ENCODE measurements at places on chromosomes 16 and 17.

DNA sequence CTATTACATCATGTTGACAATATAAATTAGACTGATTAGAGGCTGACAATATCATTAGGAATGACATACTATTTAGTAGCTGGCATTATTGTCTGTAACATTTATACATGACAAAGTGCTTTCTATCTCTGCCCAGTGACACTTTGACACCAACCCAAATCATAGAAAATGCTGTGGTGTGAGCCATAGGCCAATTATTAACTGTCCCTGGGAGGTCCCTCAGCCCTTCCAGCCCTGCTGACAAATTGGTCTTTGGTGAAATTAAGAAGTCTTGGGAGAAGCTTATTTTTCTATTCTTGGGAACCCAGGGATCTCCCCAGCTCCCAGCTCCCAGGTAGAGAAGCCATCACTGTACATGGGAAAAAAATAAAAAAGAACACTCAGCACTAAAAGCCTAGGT, 179.6 kb downstream of the AIPL1 start:
- no peak for DNase-seq

- DNase-seq: no peak
These were observed 772 bp downstream of the NTN1 start for GRCh38 chr17:9021992-9022572.

DNA sequence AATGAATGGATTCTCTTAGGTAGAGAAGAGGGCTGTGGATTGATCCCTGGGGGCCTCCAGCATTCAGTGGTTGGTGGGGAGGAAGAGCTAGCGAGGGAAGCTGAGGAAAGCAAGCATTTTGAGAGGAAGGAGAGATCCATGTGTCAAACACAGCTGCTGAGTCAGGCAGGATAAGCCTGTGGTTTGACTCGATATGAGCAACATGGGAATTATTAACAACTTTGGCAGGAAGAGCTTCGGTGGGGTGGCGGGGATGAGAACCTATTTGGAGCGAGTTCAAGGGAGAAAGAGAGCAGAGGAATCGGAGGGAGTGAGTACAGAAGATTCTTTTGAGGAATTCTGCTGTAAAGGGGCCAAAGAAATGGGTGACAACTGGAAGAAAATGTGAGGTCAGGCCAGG, 59.5 kb upstream of the CDC42EP4 start:
- DNase-seq: no peak

GRCh38 chr17:31371511-31372097, 19.9 kb upstream of the RAB11FIP4 start:
- peak; percentile 55 for DNase-seq

GRCh38 chr16:11675561-11676511, 7.6 kb downstream of the SNN start:
- no peak for DNase-seq

DNA sequence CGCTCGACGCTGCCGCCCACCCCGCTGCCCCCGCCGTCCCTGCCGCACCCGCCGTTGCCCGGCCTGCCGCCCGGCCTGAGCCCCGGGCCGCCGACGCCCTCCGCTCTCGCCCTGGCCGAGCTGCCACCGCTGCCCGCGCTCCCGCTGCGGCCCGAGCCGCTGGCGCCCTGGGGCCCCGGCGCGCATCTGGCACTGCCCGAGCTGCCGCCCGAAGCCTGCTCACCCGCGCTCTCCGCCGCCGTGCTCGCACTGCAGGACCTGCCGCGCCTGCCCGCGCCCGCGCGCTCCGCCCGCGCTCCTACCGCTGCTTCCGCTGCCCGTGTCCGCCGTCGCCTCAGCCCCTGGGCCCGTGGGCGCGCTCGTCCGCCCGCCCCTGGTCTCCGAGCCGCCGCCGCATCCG, 8.4 kb upstream of the CLDN9 start:
- DNase-seq: peak; percentile 49

DNA sequence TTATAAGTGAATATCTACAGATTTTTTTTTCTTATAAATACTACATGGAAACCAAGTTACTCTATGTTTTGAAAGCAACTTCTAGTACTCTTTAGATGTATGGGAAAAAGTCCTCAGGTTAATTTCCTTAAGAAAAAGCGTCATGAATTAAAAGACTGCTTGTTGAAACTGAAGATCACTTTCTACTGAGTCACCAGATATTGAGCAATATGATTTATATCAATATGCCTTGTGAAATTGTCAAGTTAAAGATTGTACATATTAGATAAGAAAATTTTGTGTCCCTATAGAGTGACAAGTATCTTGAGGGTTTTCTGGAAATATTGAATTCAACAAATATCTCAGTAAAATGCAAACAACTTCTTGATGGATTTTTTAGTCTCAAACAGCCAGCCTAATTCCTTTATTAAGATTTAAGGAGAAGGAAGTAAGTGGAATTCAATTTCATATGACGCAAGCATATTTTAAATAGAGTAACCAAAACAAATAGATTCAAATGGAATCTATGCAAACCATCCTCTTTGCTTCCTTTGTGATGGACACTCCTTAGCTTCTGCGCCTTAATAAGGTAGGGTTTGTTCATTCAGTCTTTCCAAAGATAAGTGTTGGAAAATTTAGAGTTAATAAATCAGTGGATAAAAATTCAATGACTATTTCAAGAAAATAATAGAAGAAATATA, 16.6 kb downstream of the KRT12 start:
- no peak for DNase-seq

DNA sequence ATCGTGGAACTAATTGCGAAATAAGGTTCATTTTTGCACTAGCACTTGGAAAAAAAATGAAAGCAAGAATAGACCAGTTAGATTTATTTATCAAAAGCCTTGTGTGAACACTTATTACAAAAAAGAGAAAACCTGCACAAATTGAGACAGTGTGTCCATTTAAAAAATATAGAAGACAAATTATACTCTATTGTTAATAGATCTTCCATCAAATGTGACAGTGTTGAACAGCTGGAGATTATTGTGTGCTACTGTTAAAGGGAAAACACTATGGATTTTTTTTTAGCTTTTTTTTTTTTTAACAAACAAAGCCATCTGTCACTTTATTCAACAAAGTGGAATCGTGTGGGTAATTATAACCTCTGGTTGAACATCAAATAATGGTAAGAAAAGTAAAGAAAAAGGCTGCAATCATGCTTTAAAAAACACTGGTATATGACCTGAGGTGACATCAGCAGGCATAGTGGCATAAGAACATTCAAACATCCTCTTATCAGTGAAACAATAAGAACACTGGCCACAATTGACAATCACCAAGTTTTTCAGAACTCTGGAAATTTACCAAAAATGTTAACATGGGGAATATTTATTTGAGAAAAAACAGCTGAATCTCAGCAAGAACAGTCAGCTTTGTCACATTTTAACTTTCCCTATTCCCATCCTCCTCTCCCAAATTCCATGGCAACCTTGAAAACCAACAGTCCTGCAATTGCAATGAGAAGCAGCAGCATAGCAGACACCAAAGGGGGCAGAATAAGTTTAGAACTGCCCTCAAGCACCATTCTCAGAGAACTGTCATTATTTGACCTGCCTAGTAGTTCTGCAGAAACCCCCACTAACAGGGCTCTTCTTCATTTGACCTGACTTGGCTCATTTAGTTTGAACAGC, 442.3 kb upstream of the MON1B start:
- DNase-seq: peak; percentile 15

DNA sequence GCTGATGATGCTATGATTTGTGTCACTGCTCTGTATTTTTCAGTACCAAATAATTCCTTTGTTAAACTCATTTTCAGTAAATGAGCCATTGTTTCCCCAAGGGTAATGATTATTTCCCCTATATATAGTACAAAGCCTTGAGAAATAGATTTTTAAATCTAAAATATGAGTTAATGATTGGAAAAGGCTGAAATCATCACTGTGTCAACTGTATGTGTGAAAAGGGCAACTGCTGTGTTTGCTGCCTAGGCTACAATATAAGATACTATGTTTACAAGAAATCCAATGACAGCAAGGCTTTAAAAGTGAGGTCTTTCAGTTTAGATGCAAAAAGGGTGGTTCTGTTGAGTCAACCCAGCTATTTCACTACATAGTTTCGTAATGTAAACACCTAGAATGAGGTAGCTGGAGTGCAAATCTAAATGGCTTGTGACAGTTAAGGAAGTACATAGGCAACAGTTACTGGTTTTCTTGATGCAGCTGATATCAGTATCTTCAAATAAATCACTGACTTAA, 15.3 kb downstream of the NLK start:
- DNase-seq: no peak

DNA sequence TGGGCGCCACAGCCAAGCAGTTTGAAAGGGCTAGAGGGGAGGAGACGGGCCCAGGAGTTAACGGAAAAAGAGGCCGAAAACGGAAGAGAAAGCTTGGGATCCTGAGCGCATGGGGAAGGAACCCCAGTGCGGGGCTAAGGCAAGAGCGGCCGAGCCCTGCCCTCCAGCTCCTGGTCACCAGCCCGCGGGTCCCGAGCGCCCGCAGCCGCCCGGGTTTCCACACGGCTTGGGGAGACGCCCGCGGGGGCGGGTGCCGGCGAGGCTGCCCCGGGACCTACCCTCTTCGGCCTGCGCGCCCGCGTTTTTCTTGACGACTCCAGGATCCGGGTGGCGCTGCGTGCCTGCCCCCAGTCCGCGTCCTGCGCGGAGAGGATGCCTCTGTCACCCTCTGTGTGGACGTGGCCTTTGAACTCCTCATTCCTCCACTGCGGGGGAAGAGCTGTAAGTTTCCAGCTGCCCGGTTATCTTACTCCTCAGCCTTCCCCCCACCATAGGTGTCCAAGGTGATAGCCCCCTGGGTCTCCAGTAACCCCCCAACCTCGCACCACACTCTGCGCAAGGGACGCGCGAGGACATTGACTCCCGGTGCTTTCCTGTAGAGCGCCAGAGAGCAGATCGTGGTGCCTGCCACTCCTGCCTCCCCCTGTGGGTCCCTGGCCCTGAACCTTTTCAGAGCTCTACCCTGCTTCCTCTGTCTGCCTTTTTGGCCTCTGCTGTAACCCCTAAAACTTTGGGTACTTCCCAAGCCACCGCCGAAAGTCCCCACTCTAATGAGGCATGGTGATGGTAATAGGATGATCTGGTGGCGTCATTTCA, 1.7 kb upstream of the CDH11 start:
- no peak for DNase-seq

- peak; percentile 91 for DNase-seq
These were observed 26.8 kb downstream of the GP2 start for GRCh38 chr16:20300312-20301097.

DNA sequence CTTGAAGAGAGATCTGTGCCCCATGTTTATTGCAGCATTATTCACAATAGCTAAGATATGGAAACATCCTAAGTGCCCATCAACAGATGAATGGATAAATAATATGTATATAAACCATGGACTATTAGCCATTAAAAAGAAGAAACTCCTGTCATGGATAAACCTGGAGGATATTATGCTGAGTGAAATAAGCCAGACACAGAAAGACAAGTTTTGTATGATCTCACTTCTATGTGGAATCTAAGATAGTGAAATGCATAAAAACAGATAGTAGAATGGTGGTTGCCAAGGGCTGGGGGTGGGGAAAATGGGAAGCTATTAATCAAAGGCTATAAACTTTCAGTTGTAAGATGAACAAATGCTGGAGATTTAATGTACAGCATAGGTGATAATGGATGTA, 19.9 kb upstream of the HEATR6 start:
- no peak for DNase-seq

GRCh38 chr17:40833882-40834281, 11.5 kb upstream of the KRT10 start:
- no peak for DNase-seq

GRCh38 chr17:50101346-50102163, 6.4 kb downstream of the PDK2 start:
- no peak for DNase-seq

GRCh38 chr17:17816240-17816814, 20.5 kb downstream of the SREBF1 start:
- DNase-seq: no peak

DNA sequence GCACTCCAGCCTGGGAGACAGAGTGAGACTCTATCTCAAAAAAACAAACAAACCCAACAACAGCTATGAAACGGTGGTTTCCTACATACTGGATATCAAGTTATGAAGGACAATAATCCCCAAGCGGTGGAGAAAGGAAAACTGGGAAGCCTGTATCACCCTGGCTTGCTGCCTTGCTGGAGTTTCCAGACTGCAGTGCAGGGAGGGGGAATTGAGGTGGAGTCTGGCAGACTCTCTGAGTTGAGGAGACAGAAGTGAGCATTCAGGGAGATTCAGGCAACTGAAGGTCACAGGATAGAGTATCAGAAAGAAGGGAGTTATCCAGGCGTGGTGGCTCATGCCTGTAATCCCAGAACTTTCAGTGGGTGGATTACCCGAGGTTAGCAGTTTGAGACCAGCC, 11.9 kb downstream of the QRICH2 start:
- no peak for DNase-seq

DNA sequence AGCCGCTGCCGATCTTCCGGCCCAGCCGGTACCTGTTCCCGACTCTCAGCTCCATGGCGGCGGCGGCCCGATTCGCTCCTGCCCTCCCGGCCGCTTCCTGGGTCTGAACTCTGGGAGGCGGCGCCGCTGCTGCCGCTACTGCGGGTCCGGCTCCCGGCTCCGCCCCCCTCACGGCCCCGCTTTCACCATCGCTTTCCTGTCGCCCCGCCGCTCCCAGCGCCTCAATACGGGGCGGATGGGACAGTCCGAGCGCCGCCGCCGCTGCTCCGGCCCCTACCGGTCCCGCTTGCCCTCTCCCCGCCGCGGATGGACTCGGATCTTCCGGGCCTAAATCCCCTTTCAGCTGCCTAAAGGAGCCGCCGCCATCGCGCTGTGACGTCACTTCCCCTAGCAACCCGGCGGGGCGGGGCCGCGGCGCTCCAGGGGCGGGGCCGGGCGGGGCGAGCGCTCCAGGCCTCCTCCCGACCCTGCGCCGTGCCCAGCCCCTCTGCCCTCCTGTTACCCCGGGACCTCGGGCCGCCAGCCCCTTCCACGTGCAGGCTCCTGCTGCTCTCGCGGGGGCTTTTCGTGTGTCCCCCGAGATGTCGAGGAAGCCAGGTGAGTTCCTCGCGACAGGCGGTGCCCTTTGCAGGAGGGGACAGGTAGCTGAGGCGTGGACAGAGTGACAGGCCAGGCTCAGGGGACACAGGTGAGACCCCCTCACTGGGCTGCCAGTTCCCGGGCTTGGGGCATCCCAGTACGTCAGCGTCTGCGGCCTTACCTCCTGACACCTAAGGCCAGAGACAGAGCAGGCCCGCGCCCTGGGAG, at the start of gene CSNK1D:
Gene CSNK1D, minus strand, starts transcription at position 374 of the 807 bp plus-strand sequence. Its CDS starts 319 bp downstream, at position 55.
- peak; percentile 87 for DNase-seq

DNA sequence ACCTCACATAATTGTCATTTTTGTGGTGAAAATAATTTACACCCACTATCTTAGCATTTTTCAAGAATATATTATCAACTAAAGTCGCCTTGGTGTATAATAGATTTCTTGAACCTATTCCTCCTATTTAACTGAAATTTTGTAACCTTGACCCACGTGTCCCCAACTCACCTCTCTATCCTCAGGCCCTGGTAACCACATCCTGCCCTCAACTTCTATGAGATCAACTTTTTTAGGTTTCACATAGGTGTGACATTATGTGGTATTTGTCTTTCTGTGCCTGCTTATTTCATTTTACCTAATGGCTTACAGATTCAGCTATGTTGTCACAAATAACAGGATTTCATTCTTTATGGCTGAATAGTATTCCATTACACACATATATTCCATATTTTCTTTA, 73.0 kb upstream of the CNTNAP4 start:
- no peak for DNase-seq

GRCh38 chr17:42460371-42460770, 1.7 kb downstream of the ATP6V0A1 start:
- no peak for DNase-seq

- DNase-seq: no peak
These were observed 37.6 kb downstream of the ZNF750 start for GRCh38 chr17:82802075-82802780.

Measured in NCI-H1092 treated with DMSO at 0.1 percent for 48 hours (cell line).